Breast epithelium (tissue), 4 donors: ENCODE measurements at places on chromosomes 4 and X. TPM values are rescaled to one million over a fixed set of nuclear protein-coding genes. Genes with fewer than 3 reads are reported as not detected.

GRCh38 chr4:47849466-47849865, 11.6 kb upstream of the CORIN start:
- no peak overlapping the region for H3K4me3 ChIP-seq
- no peaks in the 10 kb centered on the region for H3K36me3 ChIP-seq
- no peaks in the 10 kb centered on the region for H3K4me1 ChIP-seq
- no peak overlapping the region for H3K27ac ChIP-seq

- no peaks in the 10 kb centered on the region for H3K4me1 ChIP-seq
- no peak for DNase-seq
- H3K27ac ChIP-seq = no peak overlapping the region
- no peak overlapping the region for H3K4me3 ChIP-seq
- no peaks in the 10 kb centered on the region for H3K27me3 ChIP-seq
Measured at GRCh38 chr4:55143858-55144257, 18.5 kb upstream of the KDR start.

SPANXA2 gene
- not detected for total RNA-seq

- DNase-seq = no peak
- H3K36me3 ChIP-seq = no peaks in the 10 kb centered on the region
- no peak overlapping the region for H3K4me3 ChIP-seq
- H3K27ac ChIP-seq = no peak overlapping the region
- H3K27me3 ChIP-seq = no peaks in the 10 kb centered on the region
- H3K4me1 ChIP-seq = no peaks in the 10 kb centered on the region
Measured at GRCh38 chr4:125650557-125650956, 335.8 kb downstream of the FAT4 start.

DNA sequence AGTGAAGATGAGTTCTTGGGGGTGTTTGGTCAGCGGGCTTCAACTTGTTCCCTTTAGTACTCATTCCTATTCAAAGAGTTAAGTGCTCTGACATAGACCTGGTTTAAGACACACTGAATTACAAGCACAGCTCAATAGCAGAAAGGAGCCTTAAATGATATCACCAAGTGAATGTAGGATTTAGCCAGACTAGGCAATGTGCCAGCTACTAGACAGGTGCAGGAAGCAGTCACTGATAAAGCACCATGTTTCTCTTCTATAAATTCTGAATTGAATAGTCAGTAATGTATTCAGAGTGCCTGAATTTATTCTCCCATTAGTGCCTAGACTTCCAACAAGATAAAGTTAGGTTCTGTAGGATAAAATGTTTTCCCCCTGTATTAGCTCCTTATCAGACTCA, 63.6 kb downstream of the ASB9 start:
- no peak for DNase-seq
- no peak overlapping the region for H3K27ac ChIP-seq
- no peak overlapping the region for H3K4me3 ChIP-seq

GRCh38 chrX:39609941-39610340, 487.8 kb downstream of the BCOR start:
- no peak for DNase-seq
- no peak overlapping the region for H3K4me3 ChIP-seq
- H3K4me1 ChIP-seq = no peaks in the 10 kb centered on the region

GRCh38 chrX:112768563-112768962, 72.1 kb downstream of the AMOT start:
- H3K27me3 ChIP-seq = peaks cover 23% of the 10 kb centered on the region
- no peak overlapping the region for H3K27ac ChIP-seq
- H3K36me3 ChIP-seq = no peaks in the 10 kb centered on the region
- H3K4me3 ChIP-seq = no peak overlapping the region

DNA sequence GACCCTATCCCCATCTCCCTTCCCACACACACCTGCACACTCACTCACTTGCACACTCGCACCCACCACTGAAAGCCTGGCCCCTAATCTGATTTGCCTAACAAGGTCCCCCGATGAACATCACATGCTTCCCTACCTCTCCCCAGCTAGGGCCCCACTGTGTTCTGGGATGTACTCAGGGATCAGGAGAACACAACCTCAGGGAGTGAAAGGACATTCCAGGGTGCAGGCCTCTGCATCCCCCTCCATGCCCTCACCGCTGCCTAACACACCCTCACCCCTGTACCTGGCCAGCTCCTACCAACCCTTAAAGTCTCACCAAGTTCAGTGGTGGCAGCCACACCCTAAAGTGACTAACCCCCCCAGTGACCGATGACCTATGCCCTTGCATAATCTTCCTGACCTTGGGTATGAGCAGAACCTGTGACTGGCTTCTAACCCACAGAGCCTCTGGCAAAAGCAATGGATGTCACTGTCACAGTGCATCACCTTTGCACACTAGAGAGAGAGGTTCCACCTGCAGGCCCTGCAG, 2.4 kb upstream of the AFAP1 start:
- no peaks in the 10 kb centered on the region for H3K27me3 ChIP-seq
- H3K4me3 ChIP-seq = no peak overlapping the region
- no peak overlapping the region for H3K27ac ChIP-seq
- H3K4me1 ChIP-seq = no peaks in the 10 kb centered on the region
- H3K36me3 ChIP-seq = no peaks in the 10 kb centered on the region

AVPR2 gene
- total RNA-seq = 5.3 TPM
